ENCODE measurements at places on chromosomes 2 and 18.

GRCh38 chr2:180980943-180981911 lies 822 bp downstream of the UBE2E3 start:
- peak; percentile 66 for DNase-seq

GRCh38 chr2:28175028-28175427 lies 217.6 kb upstream of the FOSL2 start:
- no peak for DNase-seq

DNA sequence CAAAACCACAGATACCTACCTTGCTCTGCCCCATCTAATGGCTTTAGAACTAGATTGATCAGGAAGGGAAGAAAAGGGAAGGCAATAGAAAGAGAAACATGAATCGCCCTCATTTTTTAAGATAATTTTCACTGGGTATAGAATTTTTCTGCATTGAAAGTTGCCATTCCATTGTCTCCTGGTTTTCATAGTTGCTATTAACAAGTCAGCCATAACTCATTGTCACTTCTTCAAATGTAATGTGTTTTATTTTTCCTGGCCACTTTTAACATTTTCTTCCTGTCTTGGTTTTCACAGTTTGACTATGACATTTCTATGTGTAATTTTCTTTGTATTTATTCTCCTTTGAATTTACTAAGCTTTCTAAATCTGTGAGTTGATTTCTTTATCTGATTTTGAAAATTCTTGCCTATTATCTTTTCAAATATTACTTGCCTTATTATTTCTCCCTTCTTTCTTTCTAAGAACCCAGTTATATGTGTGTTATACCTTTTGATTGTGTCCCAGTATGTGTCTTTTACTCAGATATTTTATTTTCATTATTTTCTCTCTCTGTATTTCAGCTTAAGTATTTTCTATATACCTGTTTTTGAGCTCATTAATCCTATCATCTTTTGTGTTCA lies 85.5 kb upstream of the GLI2 start:
- DNase-seq: peak; percentile 36

GRCh38 chr2:120779781-120780283 lies 44.2 kb downstream of the GLI2 start:
- peak; percentile 92 for DNase-seq

DNA sequence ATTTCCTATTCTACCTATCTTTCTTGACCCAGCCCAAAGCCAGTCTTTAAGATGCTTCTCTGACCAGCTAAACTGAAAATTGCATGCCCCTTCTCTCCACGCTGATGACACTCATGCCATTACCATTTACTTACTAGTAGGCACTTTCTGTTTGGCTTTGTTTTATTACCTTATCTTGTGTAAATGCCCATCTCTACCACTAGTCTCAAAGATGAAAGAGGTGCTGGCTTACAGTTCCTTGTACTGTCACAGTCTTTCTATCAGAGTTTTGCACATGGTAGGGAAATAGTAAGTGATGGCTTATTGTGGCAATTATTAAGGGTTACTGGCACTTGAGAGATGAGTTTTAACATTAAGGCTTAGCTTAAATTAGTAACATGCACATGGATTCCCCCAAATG lies 352.1 kb downstream of the RBM43 start:
- DNase-seq: peak; percentile 18

DNA sequence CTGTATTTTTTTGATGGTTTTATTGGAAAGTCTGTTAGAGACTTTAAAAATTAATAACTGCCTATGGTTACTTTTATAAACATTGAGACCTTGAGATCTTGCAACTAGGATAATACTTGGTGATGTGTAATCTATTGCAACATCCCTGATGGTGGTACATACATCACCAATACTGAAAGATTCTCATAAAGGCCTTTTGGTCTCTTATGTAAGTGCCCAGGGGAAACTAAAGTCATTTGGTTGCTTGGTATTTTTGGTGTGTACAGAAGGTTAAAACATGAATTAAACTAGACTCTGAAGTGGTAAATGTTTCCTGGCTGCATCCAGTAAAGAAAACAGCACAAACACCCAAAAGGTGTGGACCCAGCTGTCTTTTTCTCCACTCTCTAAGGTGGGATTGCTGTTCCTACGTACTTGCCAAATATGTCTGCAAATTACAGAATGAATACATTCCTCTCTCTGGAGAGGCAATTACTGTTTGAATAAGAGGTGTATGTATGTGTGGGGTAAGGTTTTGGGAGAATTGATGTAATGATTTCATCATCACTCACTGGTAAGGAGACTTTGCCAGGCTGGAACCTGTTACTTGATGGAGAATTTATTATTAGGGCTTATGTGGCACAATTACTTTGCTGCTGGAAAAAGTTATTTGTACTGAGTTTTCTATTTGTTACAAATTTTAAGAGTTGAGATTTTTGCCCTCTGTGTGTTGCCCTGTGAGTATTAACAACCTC lies 3.6 kb downstream of the B3GNT2 start:
- peak; percentile 46 for DNase-seq

DNA sequence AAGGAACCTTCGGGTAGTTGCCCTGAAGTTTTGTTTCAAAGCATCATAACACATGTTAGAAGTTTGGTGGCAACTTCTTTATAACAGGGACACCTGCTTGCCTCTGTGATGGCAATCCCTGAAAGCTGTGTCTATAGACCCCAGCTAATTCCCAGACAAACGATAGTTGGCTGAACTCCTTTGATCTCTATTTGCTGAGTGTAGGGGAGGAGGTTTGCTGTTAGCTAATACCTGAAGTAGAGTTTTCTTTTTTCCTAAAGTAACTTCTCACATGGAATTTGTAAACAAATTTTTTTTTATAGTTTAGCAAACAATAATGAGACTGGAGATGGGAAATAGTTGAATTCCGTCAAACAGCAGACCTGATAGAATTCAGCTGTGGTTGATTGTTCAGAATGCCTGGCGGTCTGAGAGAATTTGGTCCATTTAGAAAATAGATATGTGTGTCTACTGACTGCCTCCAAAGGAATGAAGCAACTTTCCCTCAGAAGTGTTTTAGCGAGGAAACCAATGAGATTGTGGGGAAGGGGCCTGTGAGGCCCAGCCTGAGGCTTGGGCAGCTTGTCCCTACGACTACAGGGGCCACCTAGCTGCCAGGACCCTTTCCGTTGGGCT lies 123.5 kb upstream of the EPAS1 start:
- DNase-seq: no peak

- peak; percentile 35 for DNase-seq
These were observed 310.4 kb upstream of the SYT4 start for GRCh38 chr18:43587538-43588153.

GRCh38 chr2:42099438-42100173 lies 51.8 kb downstream of the PKDCC start:
- no peak for DNase-seq

DNA sequence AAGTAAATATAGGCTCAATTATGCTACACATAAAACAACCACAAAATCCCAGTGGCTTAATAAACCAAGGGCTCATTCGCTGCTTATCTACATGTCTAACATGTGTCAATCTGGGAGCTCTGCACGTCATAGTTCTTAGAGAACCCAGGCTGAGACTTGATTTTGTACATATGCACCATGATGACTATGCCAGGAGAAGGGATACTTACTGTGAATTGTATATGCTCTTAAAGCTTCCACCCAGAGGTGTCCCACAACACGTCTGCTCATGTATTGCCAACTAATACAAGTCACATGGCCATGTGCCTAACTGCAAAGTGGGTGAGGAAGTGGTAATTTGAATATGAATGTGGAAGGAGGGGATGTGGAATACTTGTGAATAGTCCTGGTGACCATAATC lies 262.1 kb downstream of the CPS1 start:
- peak; percentile 29 for DNase-seq

- peak; percentile 72 for DNase-seq
These were observed 84.7 kb upstream of the NEDD4L start for GRCh38 chr18:57959278-57959677.

DNA sequence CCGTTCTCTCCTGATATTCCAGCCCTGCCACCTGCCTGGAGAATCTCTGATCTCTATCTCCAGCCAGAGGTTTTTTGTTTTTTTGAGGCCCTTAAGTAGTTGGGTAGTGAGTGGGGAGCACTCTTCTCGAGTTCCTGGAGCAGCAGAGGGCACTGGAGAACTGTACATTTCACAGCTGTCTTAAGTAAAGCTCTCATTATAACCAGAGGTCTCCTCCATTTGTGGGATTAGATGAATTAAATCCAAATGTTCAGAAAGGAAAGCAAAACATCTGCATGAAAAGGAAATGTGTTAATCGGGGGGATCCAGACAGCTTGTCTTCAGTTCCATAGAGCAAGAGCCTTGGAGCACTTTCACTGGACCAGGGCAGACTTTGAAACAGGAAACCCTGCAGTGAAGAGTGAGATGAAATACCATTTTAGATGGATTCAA lies 32.8 kb downstream of the AOX1 start:
- peak; percentile 10 for DNase-seq

DNA sequence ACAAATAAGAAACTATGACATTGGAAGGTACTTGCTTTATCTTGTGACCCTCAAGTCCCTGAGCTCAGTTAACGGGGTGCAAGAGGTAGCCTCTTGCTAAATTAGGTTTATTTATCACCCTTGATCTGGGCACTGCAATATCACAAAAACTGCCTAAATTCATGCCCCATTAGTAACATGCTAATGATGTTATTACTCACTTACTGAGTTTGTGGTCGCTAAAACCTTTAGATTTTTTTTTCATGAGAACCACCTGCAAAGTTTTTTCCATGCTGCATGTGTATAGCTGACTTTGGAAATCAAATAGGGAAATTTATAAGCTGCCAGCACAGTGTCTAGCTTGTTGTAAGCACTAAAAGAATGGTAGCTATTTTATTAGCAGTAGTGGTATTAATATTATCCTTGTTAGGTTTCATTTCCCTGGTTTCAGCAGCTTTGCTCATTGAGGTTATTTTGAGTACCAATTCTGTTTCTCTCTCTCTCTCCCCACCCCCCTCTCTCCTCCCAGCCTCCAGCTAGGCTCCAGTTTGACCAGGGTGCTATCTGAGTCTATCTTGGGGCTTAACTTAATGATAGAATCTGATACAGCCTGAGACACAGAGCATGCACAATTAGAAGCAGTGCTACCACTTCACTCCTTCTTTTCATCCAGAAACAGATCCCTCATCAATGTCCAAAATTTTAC lies 88.7 kb upstream of the ATP8B1 start:
- DNase-seq: peak; percentile 23

- DNase-seq: peak; percentile 36
These were observed 106.8 kb upstream of the GALNT5 start for GRCh38 chr2:157150747-157151146.

DNA sequence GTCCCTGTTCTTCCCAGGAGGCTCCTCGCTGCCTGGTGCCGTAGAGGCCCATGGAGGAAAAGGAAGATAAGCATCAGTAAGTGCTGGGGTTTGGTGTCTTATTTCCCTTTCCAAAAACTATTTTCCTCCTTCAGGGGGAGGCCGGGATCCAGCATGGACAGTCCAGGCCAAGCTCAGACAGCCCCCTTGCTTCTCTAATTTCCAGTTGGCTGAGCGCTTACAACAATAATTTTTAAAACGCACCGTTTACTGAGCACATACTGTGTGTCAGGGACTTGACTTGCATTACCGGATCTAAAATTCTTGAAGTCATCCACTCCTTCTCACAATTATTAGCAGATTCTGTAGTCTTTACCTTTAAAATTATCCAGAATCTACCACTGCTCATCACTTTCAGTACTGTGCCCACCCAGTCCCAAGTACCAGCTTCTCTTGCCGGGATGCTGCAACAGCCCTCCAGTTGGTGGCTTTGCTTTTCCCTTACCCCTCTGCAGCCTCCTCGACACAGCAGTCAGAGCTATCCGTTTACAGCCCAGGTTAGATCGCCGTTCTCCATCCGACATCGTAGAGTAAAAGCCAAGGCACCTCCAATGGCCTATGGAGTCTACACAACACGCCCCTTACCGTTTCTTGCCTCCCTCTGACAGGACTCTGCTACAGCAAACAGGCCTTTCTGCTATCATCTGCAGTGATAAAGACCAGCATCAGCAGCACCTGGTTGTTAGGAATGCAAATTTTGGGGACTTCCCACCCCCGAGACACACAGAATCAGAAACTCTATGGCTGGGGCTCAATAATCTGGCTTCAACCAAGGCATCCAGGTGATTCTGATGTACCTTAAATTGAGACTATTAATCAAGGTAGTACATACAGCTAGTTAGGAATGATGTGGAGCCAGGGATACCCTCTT lies 75.2 kb upstream of the TSPYL6 start:
- peak; percentile 1 for DNase-seq

GRCh38 chr2:180652794-180653193 lies 327.6 kb upstream of the UBE2E3 start:
- DNase-seq: no peak

- no peak for DNase-seq
These were observed 20.5 kb downstream of the TYMS start for GRCh38 chr18:677951-678381.

GRCh38 chr2:10668402-10669012 lies 21.3 kb downstream of the NOL10 start:
- DNase-seq: peak; percentile 77

- peak; percentile 98 for DNase-seq
These were observed 36.6 kb downstream of the FEZ2 start for GRCh38 chr2:36561237-36561944.

GRCh38 chr2:38981003-38981669 lies 91.5 kb downstream of the ARHGEF33 start:
- DNase-seq: no peak

- DNase-seq: no peak
These were observed 158.4 kb downstream of the BCL2 start for GRCh38 chr18:63161032-63161760.

DNA sequence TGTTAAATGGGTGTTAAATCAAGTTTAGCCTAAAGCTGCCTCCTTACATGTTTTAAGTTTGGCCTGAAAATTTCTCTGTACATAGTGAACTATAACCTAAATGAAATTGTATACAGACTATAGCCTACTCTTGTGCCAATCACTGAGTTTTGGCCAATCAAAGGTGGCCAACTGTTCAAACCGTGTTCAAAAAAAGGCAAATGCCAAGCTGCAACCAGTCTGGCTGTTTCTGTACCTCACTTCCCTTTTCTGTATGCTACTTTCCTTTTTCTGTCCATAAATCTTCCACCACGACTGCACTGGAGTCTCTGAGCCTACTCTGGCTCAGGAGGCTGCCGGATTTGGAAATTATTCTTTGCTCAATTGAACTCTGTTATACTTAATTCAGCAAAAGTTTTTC lies 121.0 kb downstream of the SPOPL start:
- no peak for DNase-seq

DNA sequence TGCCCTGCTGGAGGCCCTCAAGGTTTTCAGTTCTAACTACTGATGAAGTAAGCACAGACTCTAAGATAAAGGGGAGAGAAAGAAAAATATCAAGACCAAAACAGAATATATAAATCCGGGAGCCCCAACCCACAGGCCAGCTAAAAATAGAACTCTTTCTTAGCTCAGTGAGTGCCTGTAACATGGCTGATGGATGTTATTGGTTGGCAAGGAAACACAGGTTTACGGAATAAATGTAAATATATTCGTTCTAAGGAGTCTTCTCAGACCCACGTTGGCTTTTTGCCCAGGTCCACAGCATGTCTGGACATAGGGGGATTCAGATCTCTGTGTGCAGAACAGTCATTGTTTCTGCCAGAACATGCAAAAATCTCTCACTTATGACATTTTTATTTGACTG lies 139.0 kb upstream of the SERPINE2 start:
- DNase-seq: no peak

DNA sequence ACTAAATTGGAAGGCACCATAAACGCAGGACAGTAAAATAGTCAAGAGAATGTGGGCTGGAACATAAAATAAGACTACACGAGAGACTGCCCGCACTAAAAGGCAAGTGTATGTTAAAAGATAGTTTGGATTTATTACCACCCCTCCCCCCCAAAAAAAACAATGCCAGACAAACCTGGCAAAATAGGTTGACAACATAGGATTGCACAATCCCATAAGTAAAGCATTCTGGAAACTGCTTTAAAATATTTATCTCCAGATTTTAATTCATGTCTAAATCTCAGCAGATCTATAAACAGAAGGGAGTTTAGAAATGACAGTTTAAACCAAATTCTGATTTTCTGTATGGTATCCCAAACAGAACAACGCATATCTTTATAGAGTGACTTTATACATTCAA lies 455.1 kb downstream of the ERBB4 start:
- DNase-seq: no peak

All from ELR (cell line).